Activated CD4-positive, alpha-beta T cell treated with anti-CD3 and anti-CD28 coated beads, Interleukin-2, amount 50 U/mL, for 4 hours (primary cell): ENCODE measurements at places on chromosomes 7 and 10.

DNA sequence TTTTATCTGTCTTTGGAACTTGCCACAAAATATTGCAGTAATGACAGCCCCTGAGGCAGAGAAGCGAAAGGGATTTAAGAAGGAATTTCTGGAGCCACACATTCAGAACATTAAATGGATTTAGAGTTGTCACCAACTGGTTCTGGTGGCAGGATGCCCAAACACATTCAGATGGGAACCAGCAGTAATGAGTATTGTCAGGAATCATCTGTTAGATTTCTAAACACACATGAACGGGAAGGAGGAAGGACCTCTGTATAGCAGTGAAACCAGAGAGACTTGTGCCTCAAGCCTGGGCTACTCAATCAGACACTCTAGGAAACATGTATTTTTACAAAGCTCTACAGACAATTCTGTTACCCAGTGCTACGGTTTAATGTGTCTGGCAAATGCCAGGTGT is 103.8 kb upstream of the CCNY start:
- no peak for DNase-seq

DNA sequence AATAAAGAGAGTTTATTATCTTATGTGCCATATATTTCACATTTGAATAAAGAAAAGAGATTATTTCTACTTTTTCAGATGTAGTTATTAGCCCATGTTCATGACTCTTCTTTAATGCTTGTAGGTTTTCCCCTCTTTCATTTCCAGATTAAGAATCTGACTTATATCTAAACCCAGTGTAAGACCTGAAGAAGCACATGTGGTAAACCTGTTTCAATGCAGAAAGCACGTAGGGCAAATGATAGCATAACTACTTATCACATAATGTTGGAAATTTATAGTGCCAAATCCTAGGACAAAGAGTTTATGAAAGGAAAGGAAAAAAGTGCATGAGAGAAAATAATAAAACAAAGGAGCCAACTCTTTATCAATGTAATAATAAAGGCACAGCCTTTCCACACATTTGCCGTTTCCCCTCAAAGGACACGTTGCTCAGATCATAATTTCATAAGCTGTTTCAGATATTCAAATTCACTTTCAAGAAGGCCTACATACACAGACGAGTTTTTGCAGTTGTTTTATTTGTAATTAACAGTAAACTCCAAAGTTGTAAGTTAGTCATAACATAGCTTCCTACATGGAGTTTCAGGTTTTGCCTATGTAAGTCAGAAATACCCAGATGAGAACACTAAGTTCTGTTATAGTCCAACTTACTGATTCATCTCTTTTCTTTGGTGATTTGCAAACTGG is 88.8 kb upstream of the MDFIC start:
- no peak for DNase-seq

DNA sequence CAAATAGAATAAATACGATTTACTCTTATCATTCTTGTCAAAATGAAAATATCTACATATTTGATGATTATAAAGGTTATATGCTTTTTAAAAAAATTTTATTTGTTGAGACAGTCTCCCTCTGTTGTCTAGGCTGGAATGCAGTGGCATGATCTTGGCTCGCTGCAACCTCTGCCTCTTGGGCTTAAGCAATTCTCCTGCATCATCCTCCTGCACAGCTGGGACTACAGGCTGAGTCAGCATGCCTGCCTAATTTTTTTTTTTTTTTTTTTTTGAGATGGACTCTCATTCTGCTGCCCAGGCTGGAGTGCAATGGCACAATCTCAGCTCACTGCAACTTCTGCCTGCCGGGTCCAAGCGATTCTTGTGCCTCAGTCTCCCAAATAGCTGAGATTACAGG is 48.9 kb downstream of the PUS7 start:
- DNase-seq: no peak

DNA sequence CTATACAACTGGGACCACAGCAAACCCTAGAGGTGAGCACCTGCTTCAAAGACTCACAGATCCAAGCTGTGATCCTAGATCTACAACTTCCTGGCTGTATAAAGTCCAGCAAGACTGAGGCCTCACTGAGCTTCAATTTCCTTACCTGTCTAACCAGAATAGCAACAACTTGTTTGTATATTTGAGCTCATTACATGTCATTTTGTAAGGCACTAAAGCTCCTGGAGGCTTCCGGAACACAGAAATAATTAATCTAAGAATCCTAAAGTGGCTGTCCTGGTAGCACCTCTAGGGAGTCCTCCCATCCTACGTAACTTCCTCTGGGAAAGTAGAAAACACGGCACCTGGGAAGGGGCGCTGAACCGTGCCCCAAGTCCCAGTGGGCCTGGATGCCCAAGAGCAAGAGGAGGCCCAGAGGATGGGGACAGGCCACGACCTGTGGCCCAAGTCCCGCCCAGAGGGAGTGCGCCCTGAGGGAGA is 39.4 kb downstream of the HK1 start:
- no peak for DNase-seq

DNA sequence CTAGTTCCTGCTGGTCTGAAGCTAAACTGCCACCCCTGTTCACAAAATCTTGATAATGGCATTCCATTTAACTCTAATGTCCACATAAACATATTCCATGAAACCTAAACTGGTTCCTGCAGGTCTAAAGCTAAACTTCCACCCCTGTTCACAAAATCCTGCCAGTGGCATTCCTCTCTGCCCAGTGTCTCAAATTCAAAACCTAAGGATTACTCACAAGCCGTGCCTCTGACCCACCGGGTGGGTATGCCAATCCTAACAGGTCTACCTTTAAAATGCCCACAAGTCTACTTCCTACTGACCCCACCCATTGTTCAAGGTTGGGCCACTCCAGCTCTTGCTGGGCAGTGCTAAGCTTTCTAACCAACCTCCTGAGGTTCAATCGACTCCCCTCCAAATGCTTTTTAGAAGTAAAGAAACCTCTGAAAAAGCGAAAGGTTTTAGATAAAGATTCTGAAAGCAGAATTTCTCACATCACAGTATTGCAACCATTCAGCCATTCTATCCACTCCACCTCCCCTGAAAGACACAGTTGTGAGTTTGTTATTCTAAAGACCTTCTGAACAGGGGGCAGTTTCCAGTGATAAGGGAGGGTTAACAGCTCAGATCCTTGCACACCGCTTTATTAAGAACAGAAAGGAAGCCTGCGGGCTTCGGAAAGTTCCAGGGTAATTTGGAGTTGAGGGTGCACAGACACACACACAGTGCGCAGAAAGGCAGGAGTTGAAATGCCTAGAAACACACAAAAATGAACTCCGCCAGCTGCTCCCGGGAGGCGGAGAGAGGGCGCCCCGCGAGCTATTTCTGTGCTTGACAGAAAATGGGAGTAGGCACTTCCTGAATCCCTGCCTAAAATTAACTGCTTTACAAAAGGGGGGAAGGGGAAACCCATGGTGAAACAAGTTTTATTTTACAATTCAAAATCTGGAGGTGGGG is 87.7 kb downstream of the TNS3 start:
- no peak for DNase-seq

GRCh38 chr10:97921581-97922021 is 72.0 kb downstream of the GOLGA7B start:
- DNase-seq: no peak

- no peak for DNase-seq
Measured at GRCh38 chr10:88505680-88506215, 77.4 kb downstream of the RNLS start.

DNA sequence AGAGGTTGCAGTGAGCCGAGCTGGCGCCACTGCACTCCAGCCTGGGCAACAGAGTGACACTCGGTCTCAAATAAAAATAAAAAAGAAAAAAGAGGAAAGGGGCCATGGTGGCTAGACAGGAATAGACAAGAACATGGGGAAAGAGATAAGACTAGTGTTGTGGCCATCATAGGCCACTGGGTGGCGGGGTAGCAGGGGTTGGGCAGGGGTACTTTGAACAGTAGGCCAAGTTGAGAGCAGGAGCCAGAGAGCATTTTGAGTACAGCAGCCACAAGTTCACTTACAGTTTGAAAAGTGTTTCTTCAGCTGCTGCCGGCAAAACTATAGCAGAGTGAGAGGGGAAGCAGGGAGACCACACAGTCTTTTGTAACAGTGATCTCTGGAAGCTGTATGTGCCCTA is 656.0 kb downstream of the CNTNAP2 start:
- no peak for DNase-seq

DNA sequence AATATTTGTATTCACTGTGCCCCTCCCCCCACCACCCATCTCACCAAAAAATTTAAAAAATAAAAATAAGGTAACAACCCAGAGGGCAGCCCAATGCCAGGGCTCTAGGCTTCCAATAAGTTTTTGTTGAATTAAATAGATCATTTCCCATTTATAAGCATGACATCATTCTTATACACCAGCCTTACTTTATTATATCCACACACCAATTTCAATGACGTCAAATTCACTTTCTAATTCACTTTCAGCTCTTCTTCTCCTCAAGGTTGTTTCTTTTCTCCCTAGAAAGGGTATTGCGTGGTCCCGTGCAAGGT is 1.2 kb upstream of the DKK1 start:
- no peak for DNase-seq

- DNase-seq: peak; percentile 25
Measured at GRCh38 chr7:114931656-114932011, 9.7 kb downstream of the MDFIC start.

DNA sequence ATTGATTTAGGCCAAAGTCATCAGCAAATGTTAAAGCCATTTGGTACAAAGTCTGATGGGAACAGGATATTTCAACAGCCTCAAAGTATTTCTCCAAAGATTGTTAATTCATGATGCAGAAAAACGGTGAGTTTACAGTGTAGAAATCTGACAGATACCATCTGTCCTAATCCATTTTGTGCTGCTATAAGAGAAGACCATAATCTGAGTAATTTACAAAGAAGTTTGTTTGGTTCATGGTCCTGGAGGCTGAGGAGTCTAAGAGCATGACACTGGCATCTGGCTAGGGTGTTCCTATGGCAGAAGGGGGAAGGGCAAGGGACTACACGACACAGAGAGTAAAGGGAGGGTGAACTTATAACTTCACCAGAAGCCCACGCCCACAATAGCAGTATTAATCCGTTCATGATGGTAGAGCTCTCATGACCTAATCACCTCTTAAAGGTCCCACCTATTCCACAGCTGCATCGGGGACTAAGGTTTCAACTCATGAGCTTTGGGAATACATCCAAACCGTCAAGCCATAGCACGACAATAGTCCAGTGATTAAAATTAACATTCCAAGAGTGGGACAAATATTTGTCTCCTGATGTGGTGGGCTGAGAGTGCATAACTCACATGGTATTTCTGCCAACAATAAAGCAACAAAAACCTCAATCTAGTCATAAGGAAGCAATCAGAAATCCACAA is 298.6 kb upstream of the AKR1E2 start:
- no peak for DNase-seq

- DNase-seq: no peak
Measured at GRCh38 chr10:3000048-3000447, 67.3 kb upstream of the PFKP start.

- DNase-seq: no peak
Measured at GRCh38 chr7:36736090-36736898, 12.0 kb upstream of the AOAH start.

GRCh38 chr10:34776090-34776690 is 38.9 kb downstream of the PARD3 start:
- no peak for DNase-seq

DNA sequence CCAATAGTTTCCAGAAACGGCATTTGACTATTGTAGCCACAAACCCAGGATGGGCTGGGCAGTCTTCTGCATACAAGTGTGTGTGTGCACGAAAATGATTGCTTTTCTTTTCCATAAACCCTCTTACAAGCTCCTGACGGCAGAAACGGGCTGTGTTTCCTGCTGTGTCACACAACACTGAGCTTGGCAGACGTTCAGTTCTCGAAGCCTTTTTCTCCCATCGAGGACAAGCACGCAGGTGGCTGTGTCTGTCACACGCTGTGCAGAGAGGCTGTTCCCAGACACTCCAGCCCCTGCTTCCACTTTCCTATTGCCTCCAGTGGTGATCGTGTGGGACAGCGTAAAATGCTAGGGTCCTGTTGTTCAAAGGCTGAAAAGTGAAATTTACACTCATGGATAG is 32.1 kb downstream of the RBAK start:
- DNase-seq: no peak

- no peak for DNase-seq
Measured at GRCh38 chr7:137343281-137343841, at the start of gene PTN. Gene PTN (minus strand): TSS chr7:137343733. CDS start chr7:137254973, 88,760 bp downstream.

- no peak for DNase-seq
Measured at GRCh38 chr10:117865945-117866344, 180.8 kb downstream of the RAB11FIP2 start.

DNA sequence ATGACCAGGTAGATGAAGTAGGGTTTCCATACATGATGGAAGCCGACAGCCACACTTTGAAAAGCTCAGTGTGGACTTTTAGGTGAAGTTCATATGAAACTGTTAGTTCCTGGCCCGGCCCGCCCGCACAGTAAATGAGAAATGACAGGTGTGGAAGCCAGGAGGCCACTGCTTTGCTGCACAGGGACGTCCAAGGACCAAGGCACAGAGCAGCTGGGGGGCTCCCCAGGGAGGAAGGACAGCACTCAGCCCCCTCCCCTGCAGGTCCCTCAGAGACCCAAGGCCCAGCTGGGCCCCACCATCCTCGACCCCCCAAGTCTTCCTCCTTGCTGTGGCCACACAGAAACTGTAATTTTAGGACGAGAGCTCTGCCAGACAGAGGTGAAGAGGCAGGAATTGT is 219.2 kb downstream of the PTPRN2 start:
- no peak for DNase-seq

DNA sequence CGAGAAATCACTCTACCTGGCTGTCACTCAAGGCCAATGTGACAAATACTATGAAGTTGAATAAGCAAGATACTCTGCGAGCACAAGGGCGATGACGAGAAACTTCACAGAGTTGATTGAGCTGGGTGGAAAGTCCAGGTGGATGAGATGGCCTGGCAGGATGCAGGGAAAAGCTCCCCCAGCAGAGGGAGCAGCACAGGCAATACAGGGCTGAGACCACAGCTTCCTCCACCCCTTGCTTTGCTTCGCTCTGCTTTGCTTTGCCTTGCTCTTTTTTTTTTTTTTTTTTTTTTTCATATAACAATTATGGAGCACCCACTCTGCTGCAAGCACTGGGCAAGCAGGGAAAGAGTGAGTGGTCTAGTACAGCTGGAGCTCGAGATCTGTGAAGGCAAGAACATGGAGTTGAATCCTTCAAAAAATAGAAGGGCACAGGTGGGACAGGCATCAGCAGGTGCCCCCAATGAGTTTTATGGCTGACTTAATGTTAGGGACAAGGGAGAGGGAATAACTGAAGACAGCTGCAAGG is 88.3 kb downstream of the CABCOCO1 start:
- DNase-seq: peak; percentile 68

GRCh38 chr7:99369767-99370391 is 4.7 kb upstream of the ARPC1B start:
- DNase-seq: no peak
